ENCODE measurements at places on chromosomes 1 and 21.

- peaks cover 3% of the 10 kb centered on the region for H3K27me3 ChIP-seq
- H3K36me3 ChIP-seq: no peaks in the 10 kb centered on the region
- no peak within 1 kb of the TSS for H3K27ac ChIP-seq
- no peak within 1 kb of the TSS for H3K4me3 ChIP-seq
- no peaks in the 10 kb centered on the region for H3K4me1 ChIP-seq
These were observed at the start of gene NHLH2 for GRCh38 chr1:115840605-115841460. NHLH2 (minus strand) TSS chr1:115841126; CDS start chr1:115838372, 2,754 bp downstream.

DNA sequence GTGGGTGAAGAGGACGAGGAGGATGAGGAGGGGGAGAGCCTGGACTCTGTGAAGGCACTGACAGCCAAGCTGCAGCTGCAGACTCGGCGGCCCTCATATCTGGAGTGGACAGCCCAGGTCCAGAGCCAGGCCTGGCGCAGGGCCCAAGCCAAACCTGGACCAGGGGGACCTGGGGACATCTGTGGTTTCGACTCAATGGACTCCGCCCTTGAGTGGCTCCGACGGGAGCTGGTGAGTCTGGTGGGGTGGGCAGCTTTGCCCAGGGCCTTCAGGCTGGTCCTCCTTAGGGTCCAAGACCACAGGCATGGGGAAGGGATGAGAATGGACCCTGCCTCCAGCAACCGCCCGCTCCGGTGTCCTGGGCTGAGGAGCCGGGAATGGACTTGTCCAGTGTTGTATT is 430 bp downstream of the FAM167B start:
- no peak overlapping the region for H3K4me3 ChIP-seq
- H3K4me1 ChIP-seq: peaks cover 6% of the 10 kb centered on the region
- H3K36me3 ChIP-seq: no peaks in the 10 kb centered on the region

DNA sequence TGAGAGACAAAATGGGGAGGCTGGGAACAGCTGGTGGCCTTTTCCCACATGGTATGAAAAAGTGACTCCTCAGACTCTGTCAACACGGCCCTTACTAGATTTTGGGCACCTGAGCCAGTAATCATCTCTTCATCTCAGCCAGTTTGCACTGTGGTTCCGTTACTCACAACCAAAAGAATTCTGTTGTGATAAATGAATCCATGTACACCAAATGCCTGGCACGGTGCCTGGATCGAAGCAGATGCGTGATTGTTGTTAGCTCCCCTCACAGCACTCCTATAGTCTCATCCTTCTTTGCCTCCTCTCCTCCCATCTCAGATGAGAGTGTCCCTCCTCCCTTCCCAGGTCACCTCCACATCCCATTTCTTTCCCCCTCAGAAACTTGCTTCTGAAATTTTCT is 57.9 kb upstream of the GJB5 start:
- no peaks in the 10 kb centered on the region for H3K4me1 ChIP-seq
- no peak for DNase-seq
- H3K4me3 ChIP-seq: no peak overlapping the region
- H3K36me3 ChIP-seq: no peaks in the 10 kb centered on the region
- H3K27ac ChIP-seq: no peak overlapping the region

- H3K27ac ChIP-seq: no peak overlapping the region
- H3K36me3 ChIP-seq: peaks cover 10% of the 10 kb centered on the region
- H3K4me1 ChIP-seq: no peaks in the 10 kb centered on the region
- DNase-seq: no peak
- no peak overlapping the region for H3K4me3 ChIP-seq
These were observed 60.1 kb downstream of the COL18A1 start for GRCh38 chr21:45465105-45465504.

DNA sequence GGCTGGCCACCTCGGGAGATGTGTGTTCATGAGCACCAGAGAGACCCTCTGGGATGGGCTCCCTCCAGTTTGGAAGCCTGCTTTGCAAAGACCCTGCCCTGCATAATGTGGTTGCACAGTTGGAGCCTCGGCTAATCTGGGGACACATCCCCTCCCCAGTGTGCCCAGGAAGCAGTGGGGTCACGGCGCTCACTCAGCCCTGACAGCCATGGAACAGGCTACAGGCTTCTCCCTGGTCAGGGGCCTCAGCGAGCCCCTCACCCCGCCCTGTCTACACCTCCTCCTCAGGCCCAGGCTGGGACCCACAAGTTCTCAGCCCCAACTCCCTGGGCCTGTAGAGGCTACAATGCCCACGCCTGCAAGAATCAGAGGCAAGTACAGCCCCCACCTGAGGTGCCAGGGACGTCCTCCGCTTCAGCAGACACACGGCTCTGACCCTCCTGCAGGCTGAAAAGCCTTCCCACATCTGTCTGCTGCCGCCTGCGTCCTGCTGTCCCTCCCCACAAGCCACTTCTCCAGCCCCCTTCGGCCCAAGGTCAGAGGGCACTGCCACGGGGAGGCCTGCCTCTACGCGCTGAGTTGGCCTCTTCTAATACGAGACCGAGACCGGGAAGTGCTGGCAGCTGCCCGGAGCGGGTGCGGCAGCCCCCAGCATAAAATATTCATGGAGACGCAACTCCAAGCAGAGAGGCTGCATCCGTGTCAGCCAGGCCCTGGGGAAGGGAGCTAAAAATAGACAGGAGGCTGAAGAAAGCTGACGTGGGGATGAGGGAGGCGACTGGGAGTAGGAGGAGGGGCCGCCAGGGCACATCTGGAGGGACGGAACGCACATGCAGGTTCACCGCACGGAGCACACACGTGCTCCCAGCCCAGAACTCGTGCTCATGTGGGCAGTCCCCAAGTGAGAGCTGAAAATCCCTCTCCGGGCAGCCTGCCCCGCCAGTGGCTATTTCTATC is 15.2 kb upstream of the GPR153 start:
- no peak overlapping the region for H3K4me3 ChIP-seq
- no peak for DNase-seq
- H3K27ac ChIP-seq: no peak overlapping the region

DNA sequence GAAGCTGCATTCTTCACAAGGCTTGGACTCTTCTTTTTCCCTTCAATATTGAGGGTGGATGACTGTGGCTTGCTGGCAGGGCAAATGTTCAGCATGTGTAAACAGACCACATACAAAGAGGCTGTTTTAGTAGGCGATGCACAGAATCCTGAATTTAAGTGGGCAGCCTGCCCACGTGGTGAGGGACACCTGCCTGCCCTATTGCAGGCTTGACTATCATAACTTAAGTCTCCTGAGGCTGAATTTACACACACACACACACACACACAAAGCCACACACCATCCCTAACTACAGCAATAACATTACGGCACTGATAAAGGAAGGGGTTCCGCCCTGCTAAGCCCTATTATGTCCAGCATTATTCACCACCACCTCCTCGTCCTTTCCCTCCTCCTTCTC is 15.9 kb downstream of the SYT2 start:
- no peak overlapping the region for H3K4me3 ChIP-seq
- no peak overlapping the region for H3K27ac ChIP-seq
- no peaks in the 10 kb centered on the region for H3K36me3 ChIP-seq
- no peak for DNase-seq
- no peaks in the 10 kb centered on the region for H3K27me3 ChIP-seq

DNA sequence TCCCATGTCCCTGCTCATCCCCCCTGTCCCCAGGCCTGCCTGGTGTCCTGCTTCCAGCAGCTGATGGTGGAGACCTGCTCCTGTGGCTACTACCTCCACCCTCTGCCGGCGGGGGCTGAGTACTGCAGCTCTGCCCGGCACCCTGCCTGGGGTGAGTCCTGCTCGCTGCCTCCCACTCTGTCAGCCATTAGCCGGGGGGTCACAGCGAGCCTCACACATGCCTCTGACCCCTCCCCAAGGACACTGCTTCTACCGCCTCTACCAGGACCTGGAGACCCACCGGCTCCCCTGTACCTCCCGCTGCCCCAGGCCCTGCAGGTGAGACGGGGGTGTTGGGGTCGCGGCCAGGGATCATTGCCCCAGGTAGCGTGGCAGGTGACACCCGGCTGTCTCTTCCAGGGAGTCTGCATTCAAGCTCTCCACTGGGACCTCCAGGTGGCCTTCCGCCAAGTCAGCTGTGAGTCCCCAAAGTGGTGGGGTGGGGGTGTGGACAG is 10.0 kb downstream of the SCNN1D start:
- no peaks in the 10 kb centered on the region for H3K36me3 ChIP-seq
- H3K27ac ChIP-seq: no peak overlapping the region
- no peak for DNase-seq
- H3K27me3 ChIP-seq: no peaks in the 10 kb centered on the region
- H3K4me1 ChIP-seq: 0 out of 2 replicates have a peak, but pooled peaks cover 2% of the 10 kb centered on the region

- no peak within 1 kb of the TSS for H3K4me3 ChIP-seq
- DNase-seq: no peak
- H3K27me3 ChIP-seq: no peaks in the 10 kb centered on the region
- no peaks in the 10 kb centered on the region for H3K36me3 ChIP-seq
- no peaks in the 10 kb centered on the region for H3K4me1 ChIP-seq
- no peak within 1 kb of the TSS for H3K27ac ChIP-seq
These were observed at the start of gene PERM1 for GRCh38 chr1:981955-982558. PERM1 (minus strand) TSS chr1:982093; CDS start chr1:981029, 1,064 bp downstream.

All from iPS DF 6.9 (cell line).